ENCODE measurements at places on chromosomes 3 and 15.
A peak's percentile ranks its signal among the peaks of the same experiment; 100 is the strongest.

DNA sequence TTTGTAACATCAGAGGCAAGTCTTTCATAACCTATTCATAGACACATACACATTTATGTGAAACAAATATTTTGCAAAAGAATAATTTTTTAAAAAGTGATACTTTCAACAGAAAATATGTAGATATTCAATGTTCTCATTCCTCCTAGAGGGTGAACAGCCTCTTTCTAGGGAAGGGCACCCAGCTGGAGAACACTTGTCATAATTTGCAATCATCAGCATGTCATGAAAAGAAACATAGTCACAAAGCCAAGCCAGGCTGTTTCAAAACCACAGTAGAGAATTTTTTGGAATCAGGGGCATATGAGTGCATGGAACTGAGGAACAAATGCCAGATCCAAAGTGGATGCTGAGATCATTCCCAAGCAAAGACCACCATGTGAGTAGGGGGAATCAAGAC lies 406.9 kb upstream of the ADAMTS9 start:
- no peak for DNase-seq

- DNase-seq = no peak
These were observed 760.4 kb downstream of the ZPLD1 start for GRCh38 chr3:103195216-103195615.

- DNase-seq = no peak
These were observed 7.9 kb upstream of the TSEN2 start for GRCh38 chr3:12476238-12476897.

DNA sequence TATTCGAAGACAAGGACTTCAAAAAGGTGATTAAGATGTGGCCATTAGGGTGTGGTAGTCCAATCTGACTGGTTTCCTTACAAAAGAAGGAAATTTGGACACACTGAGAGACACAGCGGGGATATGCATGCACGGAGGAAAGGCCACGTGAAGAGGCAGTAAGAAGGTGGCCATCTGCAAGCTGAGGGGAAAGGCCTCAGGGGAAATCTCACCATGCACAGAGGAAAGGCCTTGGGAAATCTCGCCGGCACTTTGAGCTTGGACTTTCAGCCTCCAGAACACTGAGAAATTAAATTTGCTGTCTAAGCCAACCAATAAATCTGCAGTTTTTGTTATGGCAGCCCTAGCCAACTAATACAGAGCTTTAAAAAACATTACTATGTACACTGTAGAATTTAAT lies 78.8 kb downstream of the DLG1 start:
- peak; percentile 54 for DNase-seq

- no peak for DNase-seq
These were observed 82.6 kb downstream of the RPLP1 start for GRCh38 chr15:69535101-69535638.

DNA sequence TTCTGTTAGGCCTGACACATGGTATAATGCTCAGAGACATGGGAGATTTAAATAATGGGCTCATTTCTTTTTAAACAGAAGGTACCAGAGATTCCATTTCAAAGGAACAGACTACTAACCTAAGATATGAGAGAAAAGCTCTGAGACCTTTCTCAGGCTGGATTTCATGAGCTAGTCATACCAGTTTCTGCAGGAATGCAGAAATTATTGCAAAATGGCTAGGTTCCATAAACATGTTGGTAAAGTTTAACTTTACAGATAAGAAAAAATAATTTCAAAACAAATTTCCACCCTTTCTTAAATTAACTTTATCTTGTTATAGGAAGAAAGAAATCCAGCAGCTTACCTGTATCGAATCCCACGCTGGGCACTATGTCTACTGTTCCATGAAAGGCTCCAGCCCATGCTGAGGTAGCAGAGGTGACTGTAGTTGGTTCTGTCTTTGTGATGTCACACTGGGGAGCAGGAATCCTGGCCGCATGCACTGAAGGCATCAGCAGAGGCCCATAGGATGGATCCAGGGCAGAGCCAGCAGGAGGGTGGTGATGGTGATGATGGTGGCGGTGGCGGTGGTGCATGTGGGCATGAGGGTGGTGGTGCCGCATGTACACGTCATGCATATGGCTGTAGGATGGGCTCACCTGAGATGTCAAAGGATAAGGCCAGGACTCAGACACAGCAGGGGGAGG lies 22.6 kb downstream of the VGLL3 start:
- no peak for DNase-seq

- DNase-seq = no peak
These were observed 12.5 kb upstream of the IL16 start for GRCh38 chr15:81184188-81184587.

- peak; percentile 95 for DNase-seq
These were observed at the start of gene UBE3A for GRCh38 chr15:25438601-25439368. Gene UBE3A, minus strand, starts transcription at chr15:25439024. Its CDS starts 29,917 bp downstream, at chr15:25409107.

DNA sequence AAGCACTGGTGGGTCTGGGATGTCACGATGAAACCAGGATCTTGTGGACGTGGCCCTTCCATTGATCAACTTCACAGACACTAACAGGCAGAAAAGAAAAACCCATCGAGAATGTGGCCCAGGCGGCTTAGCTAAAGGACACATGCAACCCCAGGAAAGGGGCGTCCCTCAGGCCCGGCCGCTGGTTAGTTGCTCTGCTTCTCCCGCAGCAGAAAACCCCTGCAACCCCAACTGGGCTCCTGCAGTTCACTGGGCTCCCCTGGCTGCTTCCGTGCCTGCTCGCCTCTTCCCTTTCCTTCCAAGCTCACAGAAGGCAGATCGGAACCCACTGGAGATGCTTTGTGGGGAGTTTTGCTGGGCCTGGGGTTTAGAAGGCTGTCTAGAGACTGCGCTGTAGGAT lies 1.1 kb downstream of the GASK1A start:
- no peak for DNase-seq

DNA sequence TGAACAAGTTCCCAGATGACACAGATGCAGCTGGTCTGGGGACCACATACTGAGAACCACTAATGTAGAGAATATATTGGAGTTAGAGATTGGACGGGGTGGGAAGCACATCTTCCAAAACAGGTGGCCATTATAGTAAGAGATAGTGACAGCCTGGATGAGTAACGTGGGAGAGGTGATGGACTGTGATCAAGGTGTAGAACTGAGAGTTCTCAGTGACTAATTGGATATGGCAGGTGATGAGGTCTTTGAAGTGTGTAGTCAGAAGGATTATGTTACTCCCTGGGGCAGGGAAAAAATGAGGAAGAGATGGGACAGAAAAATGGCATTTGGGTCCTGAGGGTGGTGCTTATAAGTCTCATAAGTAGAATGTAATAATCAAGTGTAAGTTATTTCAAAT lies 66.6 kb downstream of the KCNMB2 start:
- no peak for DNase-seq

DNA sequence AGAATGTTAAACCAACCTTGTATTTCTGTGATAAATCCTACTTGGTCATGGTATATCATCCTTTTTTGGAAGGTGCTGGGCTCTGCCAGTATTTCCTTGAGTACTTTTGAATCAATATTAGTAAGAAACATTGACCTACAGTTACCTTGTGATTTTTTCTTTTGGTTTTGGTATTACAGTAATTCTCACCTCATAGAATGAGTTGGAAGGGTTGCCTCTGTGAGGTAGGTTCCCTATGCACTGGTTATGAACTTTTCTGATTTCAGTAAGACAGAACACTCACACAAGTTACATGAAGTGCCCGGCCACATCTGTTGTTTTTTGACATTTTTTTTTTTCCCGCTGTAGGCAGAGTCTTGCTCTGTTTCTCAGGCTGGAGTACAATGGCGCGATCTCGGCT lies 20.0 kb downstream of the PCCB start:
- DNase-seq = no peak

DNA sequence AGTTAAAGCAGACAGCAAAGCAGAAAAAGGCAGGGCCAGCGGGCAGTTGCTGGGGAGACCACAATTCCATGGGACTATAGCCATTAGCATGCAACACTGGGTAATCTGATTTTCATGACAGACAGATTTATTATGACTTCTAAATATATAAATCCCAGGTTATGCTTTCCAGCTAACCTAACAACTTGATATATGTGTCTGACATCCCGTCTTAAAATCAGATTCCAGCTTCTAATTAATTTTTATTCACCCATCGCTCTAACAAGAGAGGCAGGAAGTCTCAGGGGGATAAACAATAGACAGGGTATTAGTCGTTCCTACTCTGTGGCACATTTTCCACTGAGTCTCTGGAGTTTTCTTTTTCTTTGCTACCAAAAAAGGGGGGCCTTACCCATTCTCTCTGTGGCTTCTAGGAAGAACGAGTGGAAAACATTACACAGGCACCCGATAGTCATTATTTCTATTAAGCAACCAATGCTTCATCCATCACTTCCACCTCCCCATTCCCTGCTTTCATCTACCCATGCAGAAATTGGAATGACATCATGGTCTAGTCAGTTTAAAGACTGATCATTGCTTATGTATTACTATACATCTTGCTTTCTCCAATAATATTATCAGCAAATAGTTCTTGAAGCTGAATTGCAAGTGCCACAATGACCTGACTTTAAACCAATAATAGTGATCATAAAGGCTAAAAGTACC lies 173.1 kb downstream of the FHIT start:
- no peak for DNase-seq

- no peak for DNase-seq
These were observed 10.5 kb upstream of the IP6K2 start for GRCh38 chr3:48727511-48727910.

DNA sequence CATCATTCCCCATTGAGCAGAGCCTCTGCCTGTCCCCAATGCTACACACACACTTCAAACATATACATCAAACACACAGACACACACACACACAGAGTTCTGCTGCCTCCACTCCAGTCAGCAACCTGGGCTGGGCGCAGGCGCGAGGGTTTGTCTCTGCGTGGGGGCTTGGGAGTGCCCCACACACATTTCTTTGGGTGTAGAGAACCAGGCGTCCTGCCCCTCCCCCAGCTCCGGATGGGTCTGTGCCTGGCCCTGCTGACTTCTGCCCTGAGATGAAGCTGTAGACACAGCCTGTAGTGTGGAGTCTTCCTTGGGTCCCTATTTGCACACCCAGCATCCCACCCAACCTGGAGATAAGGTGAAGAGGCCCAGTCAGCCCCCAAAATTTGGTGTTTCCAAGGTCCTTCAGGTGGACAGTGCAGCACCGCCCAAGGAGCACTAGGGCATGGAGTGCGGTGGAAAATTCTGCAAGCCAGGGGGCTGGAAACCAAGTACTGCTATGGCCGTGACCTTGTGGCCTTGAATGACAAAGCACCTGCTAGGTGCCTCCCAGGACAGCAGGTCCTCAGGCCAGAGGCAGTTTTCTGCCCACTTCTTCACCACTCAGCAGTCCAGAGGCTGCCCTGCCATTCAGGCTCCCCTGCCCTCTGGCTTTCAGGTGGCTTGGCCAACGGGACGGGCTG lies 26.8 kb downstream of the FBXW12 start:
- DNase-seq = no peak

GRCh38 chr3:46988616-46989015 lies 9.2 kb downstream of the NBEAL2 start:
- DNase-seq = no peak
